ENCODE measurements at places on chromosomes 3 and 15. TPM values are rescaled to one million over a fixed set of nuclear protein-coding genes. Genes with fewer than 3 reads are reported as not detected.

PLCB2 gene
- 96.3 TPM for total RNA-seq

DNA sequence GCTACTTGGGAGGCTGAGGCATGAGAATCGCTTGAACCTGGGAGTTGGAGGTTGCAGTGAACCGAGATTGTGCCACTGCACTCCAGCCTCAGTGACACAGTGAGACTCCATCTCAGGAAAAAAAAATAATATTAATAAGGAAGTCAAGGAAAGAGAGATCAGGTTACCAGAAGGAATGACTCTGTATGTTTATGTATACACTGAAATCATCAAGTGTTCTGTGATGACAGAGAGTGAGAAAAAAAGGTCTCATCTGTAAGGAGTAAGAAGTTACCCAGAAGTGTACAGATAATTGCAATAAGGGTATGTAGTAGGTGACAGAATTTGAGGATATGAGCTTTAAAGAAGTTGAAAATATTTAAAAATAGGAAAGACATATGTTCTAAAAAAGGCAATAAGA is 4.3 kb upstream of the CCDC50 start:
- no peak overlapping the region for H3K27ac ChIP-seq
- H3K27me3 ChIP-seq = peaks cover 17% of the 10 kb centered on the region
- no peak for DNase-seq
- H3K36me3 ChIP-seq = no peaks in the 10 kb centered on the region
- peaks cover 8% of the 10 kb centered on the region for H3K4me1 ChIP-seq

GRCh38 chr3:162704799-162705385 is 1208.3 kb downstream of the OTOL1 start:
- no peaks in the 10 kb centered on the region for H3K36me3 ChIP-seq
- H3K27ac ChIP-seq = no peak overlapping the region

DNA sequence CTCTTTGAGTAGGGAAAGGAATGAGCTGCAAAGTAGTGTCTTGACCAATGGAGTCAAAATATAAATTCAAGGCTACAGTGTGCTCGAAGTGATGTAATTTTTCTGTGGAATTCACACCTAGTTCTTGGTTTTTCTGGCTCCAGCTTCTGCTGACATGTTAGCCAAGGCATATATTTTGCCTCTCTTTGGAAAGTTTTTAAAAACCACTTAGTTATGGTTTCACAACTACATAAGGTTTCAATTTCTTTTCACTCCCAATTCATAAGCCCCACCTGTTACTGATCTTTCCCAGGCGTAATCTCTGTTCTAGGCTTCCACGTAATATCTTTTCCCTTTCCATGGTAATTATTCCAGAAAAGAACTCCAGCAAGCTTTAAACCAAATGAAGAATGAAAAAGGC is 46.9 kb downstream of the GADL1 start:
- H3K27ac ChIP-seq = no peak overlapping the region
- H3K36me3 ChIP-seq = no peaks in the 10 kb centered on the region
- H3K4me3 ChIP-seq = no peak overlapping the region
- H3K27me3 ChIP-seq = peaks cover 20% of the 10 kb centered on the region

DNA sequence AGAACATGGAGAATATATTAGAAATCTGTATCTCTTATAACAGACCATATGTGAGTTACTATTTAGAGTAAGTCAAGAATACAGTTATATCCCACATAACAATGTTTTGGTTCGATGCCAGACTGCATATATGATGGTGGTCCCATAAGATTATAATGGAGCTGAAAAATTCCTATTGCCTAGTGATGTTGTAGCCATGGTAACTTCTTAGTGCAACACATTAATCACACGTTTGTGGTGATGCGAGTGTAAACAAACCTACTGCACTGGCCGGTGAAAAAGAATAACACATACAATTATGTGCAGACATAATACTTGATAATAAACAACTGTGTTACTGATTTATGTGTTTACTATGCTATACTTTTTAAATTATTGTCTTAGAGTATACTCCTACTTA is 69.8 kb upstream of the MNS1 start:
- H3K27ac ChIP-seq = no peak overlapping the region
- H3K27me3 ChIP-seq = peaks cover 9% of the 10 kb centered on the region
- peaks cover 7% of the 10 kb centered on the region for H3K4me1 ChIP-seq
- no peak overlapping the region for H3K4me3 ChIP-seq
